SK-N-SH (cell line): ENCODE measurements at places on chromosomes 7 and 10.
A peak's percentile ranks its signal among the peaks of the same experiment; 100 is the strongest.

DNA sequence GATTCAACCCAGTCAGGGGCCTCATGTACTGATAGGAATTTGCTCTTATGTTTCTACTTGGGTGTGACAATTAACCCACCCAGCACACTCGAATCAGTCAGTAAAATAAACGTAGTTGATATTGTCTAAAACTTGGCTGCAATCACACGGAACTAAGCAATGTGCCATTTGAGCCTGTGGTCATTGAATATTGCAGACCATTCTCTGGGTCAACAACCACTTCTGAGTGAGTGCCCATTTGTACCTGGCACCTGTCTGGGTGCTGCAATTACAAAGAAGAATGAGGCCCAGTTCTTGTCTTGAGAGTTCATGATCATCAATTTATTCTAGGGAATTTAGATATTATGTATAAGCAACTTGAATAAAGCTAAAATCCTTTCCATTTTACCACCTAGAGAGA is 29.8 kb downstream of the NPY start:
- DNase-seq, result no peak

DNA sequence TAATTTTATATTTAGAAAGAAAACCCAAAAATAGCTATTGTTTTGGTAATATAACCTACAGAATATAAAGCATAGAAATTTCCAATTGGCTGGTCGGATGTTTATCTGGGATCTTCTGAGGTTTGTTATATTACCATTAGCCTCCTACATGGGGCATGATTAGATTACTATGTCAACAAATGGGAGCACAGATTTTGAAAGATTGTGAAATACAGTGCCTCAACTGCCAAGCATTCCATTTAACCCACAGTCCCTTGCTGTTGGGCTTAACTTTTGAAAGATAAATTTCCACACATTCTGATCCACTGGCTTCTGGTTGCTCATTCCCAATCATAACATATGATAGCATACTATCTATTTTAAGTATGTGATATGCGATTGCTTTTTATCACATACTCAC is 455.4 kb upstream of the C7orf33 start:
- peak; percentile 23 for DNase-seq

DNA sequence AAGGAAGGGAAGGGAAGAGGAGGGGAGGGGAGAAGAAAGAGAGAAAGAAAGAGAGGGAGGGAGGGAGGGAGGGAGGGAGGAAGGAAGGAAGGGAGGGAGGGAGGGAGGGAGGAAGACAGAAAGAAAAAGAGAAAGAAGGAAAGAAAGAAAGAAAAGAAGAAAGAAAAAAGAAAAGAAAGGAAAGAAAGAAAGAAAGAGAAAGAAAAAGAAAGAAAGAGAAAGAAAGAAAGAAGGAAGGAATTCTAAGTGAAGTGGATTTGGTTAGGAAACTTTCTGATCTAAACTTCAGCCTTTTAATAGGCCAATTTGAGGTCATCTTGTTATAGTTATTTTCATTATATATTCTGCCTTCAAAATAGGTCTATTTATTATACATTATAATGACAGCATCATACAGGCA is 4.3 kb downstream of the CAV2 start:
- DNase-seq, result no peak

- no peak for DNase-seq
Measured at GRCh38 chr10:85918371-85918770, 448.2 kb downstream of the GRID1 start.

DNA sequence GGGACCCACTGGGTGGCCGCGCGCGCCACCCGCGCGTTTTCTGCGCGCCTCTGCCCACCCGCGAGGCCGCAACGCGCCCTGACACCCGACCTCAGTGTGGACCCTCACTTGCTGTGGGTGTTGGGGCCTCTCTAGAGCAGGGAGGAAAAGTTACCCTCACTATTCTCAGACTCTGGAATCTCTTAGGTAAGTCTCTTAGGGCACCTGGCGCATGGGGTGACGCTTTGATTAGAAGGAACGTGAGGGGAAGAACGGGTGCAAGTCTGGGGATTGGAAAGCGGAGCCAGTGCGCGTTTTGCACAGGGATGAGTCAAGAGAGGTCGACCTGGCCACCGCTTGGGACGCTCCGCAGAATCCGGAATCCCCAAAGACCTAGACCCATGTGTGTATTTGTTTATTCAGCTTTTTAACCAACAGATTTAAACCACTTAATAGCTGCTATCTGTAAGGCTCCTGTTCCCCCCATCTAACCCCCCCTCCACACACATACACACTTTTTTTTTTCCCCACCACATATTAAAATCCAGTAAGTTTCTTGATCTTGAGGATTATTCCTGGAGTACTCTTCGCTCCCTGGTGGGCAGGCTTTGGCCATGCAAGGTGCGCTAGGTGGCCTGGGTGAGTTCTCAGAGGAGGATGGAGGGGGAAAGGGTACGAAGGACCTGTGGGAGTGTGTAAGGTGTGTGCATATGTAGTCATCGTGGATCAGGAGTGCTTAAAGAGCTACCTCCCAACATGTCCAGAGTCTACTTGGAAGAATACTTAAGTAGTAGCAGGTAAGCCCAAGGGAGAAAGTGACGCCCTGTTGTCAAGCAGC is 169.1 kb upstream of the PPP1R3A start:
- DNase-seq, result peak; percentile 11
